ENCODE measurements at places on chromosomes 7 and 10. TPM values are rescaled to one million over a fixed set of nuclear protein-coding genes. Genes with fewer than 3 reads are reported as not detected.
A peak's percentile ranks its signal among the peaks of the same experiment; 100 is the strongest.

DNA sequence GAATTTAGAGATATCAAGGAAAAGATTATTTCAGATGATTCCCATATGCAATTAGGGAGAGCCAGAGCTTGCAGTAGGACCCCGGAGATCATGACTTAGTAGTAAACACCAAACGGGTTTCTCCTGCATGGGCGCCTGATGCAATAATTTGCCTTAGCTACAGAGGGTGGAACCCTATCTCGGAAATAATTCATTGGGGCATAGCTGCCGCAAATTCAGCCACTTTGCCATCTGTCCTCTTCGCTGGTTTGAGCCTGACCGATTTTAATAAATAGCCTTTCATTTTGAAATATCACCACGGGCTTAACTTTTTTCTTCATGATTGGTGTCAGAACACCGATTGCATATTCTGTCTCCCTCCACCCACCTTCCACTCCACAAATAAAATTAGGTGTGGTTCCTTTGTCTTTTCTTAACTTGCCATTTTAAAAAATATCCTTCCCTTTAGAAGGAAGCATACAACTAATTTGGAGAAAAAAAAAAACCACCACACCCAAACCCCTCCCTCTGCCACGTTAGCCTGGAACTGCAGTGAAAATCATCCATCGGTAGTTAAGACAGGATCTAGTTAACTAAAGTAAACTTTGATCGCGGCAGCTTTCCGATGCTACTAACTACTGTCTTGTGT, 1.4 kb downstream of the GARS1 start:
- DNase-seq, result no peak

DNA sequence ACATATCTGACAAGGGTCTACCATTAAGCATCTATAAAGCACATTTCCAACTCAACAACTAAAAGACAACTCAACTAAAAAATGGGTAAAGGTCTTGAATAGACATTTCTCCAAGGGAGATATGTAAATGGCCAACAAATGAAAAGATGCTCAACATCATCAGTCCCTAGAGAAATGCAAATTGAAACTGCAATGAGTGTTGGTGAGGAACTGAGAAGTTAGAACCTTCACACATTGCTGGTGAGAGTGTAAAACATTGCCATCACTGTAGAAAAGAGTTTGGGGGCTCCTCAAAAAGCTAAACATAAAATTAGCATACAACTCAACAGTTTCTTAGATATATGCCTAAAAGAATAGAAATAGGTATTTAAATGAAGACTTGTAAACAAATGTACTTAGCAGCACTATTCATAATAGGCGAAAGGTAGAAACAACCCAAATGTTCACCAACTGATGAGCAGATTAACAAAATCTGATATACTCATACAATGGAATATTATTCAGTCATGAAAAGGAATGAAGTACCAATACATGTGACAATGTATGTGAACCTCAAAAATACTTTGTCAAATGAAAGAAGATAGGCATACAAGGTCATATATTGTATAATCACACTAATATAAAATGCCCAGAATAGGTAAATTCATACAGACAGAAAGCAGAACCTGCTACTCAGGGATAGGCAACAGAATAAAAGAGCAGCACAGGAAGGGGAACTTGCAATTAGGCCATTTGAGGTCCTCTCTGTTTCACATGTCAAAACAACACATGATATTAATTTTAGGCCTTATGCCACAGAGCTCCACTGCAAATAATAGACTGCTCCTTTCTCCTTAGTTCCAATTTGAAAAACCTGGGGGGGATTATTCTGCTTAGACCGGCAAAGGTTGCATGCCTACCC, 10.6 kb upstream of the LRRC72 start:
- DNase-seq, result no peak

DNA sequence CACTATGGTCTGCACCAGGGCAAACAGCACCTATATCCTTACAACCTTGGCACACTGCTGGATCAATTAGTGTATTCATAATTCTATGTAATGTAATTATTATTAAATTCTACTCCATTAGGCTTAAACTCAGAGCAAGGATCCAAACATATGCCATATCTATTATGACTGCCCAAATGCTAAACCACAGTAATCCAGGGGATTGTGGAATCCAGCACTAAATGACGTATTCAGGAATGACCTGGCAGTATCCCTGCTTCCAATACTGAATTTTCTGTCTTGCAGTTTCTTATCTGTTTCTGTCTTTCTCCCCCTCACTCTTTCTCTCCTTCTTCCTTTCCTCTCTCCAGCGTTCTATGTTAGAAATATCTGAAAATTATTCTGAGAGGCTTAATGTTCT, 16.5 kb upstream of the UBE2D1 start:
- no peak for DNase-seq

DNA sequence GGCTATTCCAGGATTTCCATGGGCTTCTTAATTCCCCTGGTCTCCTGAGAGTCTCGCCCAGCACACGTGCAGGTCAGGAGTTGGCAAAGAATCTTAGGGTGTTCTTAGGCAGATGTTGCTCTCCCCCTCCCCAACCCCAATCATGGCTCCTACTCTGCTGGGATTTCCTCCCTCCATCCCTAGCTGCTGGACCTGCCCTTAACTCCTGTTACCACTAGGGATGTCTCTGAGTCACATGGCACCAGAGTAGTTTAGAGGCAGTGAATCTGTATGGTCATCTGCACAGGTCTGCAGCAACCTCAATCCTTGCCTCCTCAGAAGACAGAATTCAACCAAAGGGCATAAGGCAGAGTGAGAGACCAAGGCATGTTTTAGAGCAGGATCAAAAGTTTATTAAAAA, 51.8 kb upstream of the CHST3 start:
- peak; percentile 25 for DNase-seq

GRCh38 chr10:60849217-60849616, 70.9 kb downstream of the CDK1 start:
- DNase-seq, result no peak

GRCh38 chr10:36182179-36182566, 540.1 kb upstream of the FZD8 start:
- no peak for DNase-seq

GRCh38 chr10:16964576-16965343, 147.5 kb upstream of the RSU1 start:
- no peak for DNase-seq

GRCh38 chr10:128084364-128084763, 41.9 kb downstream of the MKI67 start:
- no peak for DNase-seq

DNA sequence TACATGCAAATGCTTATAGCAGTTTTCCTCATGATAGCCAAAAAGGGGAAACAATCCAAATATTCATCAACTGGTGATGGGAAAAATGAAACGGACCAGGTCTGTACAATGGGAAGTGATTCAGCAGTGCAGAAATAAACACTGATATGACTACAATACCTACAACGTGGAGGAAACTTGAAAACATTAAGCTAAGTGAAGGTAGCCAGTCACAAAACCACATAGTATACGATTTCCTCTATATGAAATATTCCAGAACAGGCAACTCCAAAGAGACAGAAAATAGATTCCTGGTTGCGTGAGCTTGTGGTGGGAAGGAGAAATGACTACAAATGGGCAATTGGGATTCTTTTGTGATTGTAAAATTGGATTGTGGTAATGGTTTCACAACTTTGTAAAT, 263.1 kb upstream of the PITRM1 start:
- DNase-seq, result peak; percentile 80

- no peak for DNase-seq
These were observed 85.2 kb downstream of the VTI1A start for GRCh38 chr10:112532189-112532588.

DNA sequence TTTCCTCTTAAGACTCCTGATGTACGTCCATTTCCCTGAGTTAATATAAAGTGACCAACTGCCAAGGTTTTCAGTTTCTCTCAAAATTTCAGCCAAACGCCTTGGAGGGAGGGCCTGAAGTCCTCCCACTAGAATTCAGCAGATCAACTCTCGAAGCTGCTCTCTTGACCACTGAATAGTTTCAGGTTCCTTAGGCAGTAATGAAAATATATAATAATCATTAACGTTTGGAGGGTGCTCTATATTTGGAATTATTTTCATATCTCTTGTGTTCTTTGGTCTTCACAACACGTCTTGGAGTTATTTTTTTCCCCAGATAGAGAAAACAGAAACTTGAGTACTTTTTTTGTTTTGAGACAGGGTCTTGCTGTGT, 123.6 kb upstream of the SFMBT2 start:
- DNase-seq, result no peak

DNA sequence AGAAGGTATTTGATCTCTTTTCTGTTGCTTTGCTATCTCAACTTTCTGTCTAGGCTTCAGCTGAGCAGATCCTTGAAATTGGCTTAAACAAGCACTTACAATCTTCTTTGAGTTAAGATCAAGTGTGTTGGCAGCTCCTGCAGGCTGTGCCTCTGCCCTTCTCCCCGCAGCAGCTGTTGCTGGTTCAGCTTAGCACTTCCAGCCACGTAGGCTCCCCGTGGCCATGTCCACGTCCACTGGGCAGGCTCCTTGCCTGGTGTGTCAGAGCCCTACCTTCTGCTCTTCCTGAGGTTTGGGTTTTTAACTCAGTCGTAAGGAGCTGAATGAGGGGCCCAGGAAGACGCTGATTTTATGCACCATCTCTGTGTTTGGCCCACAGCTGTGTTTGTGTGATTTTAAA, 47.2 kb downstream of the CAMK1D start:
- no peak for DNase-seq

GRCh38 chr7:114533131-114533530, 118.5 kb downstream of the FOXP2 start:
- no peak for DNase-seq

- DNase-seq, result no peak
These were observed 56.6 kb upstream of the ANK3 start for GRCh38 chr10:60446070-60446833.

DNA sequence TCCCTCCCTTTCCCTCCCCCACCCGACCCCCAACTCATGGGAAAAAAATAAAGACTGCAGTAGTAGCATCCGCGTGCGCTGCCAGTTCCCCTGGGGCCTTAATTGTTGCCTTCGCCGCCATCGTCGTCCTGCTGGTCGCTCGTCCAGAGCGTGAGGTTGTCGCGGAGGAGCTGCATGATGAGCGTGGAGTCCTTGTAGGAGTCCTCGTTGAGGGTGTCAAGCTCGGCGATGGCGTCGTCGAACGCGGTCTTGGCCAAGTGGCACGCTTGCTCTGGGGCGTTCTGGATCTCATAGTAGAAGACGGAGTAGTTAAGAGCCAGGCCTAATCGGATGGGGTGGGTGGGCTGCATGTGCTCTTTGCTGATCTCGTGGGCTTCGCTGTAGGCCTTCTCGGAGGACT, 27.0 kb downstream of the HSPB1 start:
- DNase-seq, result no peak

DNA sequence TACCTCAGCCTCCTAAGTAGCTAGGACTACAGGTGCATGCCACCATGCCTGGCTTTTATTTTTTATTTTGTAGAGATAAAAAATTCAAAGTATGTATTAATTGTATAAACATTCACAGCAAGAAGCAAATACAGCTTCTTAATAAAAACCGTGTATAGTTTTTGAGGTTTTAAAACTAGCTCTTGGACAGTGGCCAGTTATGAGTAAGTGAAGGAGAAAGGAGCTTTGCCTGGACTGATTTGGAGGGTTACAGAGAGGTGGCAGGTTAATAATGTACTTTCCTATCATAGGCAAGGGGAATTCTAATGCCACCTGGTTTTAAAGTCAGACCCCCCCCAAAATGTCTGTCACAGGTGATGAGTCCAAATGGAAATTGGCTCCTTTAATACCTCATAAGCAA, 43.4 kb downstream of the ZNRF2 start:
- DNase-seq, result no peak

DNA sequence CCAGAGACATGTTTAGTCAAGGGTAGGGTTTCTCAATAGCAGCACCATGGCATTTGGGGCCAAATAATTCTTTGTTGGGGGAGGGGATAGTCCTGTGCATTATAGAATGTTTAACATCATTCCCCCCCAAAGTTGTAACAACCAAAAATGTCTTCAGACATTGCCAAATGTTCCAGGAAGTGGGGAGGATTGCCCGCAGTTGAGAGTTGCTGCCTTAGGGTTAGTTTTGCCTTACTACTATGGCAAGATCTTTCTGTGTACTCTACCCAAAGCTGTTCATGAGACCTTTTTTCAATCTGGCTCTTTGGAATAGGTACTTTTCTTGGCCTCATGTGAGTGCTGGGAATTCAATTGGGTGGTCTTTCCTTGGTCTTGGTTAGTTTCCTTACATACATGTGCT, 34.1 kb downstream of the SAMD8 start:
- DNase-seq, result no peak

GRCh38 chr10:119412244-119413092, 130.1 kb downstream of the RGS10 start:
- DNase-seq, result no peak

- DNase-seq, result no peak
These were observed 50.9 kb downstream of the CUX1 start for GRCh38 chr7:101868191-101868950.

DNA sequence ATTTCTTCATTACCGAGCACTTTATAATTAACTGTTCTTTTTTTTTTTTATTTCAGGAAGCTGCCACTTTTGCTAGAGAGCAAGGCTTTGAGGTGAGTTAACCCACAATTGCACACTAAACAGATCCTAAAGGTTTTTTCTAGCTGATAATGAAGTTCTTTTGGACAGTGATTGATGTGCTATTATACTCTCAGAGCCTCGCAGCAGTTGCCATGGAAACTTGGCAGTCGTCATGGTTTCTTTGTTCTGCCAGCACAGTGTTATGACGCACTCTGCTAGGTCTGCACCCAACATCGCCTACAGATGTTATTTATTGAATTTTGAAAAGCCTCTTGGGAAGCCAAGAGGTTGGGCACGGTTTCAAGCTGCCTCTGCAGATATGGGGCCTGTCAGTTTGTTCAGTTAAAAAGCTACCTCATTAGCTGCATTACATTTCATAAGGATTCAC, 237.2 kb upstream of the KAT6B start:
- DNase-seq, result peak; percentile 38

DNA sequence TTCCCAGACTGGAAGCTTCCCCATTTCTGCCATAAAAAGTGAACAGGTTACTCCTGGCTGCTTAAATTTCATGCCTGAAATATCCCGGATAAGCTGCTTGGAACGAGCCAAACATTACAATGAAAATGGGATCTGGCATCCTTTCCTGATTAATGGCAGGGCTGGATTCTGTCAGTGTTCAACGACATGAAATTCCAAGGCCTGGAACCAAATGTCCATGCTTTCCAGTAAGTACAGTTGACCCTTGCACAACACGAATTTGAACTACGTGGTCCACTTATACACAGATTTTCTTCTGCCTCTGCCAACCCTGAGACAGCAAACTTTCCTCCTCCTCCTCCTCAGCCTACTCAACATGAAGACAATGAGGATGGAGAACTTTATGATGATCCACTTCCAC, 65.4 kb downstream of the SGMS1 start:
- DNase-seq, result no peak

Gene COL28A1
- not detected for total RNA-seq

Gene TRPV5
- total RNA-seq, result not detected

Gene GRM3
- not detected for total RNA-seq

Gene GHRHR
- total RNA-seq, result not detected

Gene HTR5A
- total RNA-seq, result not detected

Gene HOXA2
- not detected for total RNA-seq

Gene PDSS1
- total RNA-seq, result 42.7 TPM
